ENCODE measurements at places on chromosomes 3 and 15. TPM values are rescaled to one million over a fixed set of nuclear protein-coding genes. Genes with fewer than 3 reads are reported as not detected.

RRP9 gene
- polyA plus RNA-seq: 19.3 TPM

ITGB5 gene
- polyA plus RNA-seq: 106 TPM

- no peak for DNase-seq
Measured at GRCh38 chr3:141425523-141426233, 57.4 kb downstream of the ZBTB38 start.

DNA sequence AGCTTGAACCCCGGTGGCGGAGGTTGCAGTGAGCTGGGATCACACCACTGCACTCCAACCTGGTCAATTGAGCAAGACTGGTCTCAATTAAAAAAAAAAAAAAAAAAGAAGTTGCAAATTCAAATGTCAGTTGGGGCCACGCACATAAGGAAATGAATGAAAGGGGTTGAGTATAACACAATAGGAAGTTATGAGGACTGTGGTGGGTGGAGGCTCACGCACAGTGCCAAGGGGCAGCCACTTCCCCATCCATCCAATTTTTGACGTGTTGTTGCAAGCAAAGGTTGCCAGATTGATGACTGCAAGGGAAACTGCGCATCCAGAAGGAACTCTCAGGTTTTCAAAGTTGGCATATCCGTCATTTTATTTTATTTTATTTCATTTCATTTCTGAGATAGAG, 532.2 kb downstream of the NTRK3 start:
- DNase-seq: no peak
